NCI-H2107 (cell line): ENCODE measurements at places on chromosomes 7 and 10.
A peak's percentile ranks its signal among the peaks of the same experiment; 100 is the strongest.

GRCh38 chr10:73865459-73866442, 8.6 kb downstream of the CAMK2G start:
- DNase-seq = no peak

- DNase-seq = no peak
Observed at GRCh38 chr7:139647085-139647484, 123.6 kb downstream of the CLEC2L start.

GRCh38 chr7:47786557-47787248, 161.6 kb downstream of the PKD1L1 start:
- DNase-seq = no peak

- DNase-seq = no peak
Observed at GRCh38 chr10:78164702-78165101, 131.0 kb downstream of the RPS24 start.

DNA sequence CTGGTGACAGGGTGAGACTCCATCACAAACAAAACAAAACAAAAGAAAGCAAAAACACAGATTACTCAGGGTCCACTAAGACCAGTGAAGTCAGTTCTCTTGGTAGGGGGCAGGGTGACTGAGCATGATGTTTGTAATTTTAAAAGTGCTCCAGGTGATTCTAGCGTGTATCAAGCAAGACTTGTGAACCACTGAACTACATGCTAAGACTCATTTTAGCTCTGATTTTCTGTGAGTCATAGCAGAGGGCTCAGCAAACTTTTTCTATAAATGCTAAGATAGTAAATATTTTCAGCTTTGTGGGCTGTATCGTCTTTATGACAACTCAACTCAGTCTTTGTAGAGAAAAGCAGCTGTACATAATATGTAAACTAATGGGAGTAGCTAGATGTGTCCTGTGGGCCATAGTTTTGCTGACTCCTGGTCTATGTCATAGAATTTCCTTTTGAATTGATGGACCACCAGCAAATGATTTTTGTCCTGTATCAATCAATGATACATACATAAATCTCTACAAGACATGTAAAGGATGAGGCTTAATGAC, 141.3 kb downstream of the CFTR start:
- DNase-seq = no peak

DNA sequence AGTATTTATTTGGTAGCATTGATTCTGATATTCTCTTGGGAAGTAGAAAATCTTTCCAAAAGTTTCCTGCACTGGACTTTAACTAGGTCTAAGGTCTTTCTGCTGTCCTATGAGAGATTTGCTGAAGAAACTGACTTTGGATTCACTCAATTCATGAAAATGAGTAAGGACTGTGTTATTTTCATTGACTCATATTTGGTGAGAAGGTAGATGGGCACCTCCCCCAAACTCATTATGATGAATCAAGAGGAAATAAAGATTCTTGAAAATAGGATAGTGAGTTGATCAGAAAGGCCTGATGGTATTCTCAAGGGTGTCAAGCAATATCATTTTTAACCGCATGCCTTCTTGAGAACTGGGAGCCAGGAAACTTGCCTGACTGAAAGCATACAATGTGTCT, 110.3 kb downstream of the RNF133 start:
- no peak for DNase-seq

DNA sequence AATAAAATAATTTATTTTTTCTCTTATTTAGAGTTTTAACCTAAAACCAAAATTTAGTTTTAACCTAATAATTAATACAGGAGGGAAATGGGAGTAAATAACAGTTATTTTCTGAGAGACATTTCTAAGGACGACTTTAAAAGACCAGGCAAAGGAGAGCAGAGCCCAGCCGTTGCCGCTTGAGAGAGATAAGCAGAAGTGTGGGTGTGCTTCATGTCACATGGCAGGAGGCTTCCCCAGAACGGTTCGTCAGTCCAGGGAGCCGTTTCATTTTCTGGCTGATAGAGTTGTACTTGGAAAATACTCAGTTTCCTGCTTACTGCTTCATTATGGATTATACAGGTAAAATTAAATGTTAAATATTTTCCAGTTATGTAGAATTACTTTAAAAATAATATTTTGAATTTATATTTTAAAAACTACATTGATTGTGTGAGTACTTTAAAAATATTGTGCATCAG, 61.4 kb downstream of the ST7 start:
- peak; percentile 53 for DNase-seq

- no peak for DNase-seq
Observed at GRCh38 chr10:33276282-33276923, 58.1 kb downstream of the NRP1 start.

- no peak for DNase-seq
Observed at GRCh38 chr10:49242604-49243003, 54.4 kb upstream of the TMEM273 start.

DNA sequence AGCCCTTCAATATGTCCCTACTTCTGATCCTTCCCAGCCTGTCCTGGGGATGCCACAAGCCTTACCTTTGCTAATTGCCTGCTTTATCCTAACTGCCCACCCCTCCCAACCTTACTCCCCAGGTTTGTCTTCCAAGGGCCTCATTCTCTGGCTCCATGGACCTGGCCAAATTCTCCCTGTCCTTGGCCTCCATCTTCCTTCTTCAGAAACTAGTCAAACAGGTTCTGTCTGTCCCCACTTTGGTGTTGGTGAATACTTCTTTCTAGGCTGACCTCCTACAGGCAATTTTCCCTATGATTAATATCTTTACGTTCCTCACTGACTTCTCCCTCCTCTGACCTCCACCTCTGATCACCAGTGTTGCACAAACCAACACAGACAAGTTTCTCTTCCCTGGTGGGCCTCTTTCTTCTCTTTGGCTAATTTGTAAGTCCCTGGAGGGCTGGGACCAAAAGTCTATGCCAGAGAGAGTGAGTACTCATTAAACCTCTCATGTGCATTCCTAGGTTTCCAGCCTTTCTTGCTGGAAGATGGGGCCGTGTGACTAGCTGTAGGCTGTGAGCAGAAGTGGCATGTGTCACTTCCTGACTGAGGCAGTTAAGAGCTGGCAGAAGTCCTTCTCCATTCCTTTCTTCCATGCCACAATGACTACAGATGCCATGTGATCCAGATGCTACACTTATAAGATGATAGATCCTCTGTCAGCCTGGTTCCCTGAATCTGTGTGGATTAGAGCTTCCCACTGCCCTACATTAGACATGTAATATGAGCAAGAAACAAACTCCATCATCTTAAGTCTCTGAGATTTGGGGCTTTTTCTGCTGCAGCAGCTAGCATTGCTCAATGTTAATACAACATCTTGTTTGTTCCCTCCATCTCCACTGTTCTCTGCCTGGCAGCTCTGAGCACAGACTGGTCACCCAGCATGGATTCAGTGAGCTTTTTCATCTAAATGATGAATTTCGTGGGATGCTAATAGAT, 382.7 kb downstream of the RPS24 start:
- DNase-seq = no peak

GRCh38 chr7:76185187-76185896, 16.4 kb upstream of the SRRM3 start:
- no peak for DNase-seq

- no peak for DNase-seq
Observed at GRCh38 chr7:19011212-19011611, 106.2 kb downstream of the TWIST1 start.

DNA sequence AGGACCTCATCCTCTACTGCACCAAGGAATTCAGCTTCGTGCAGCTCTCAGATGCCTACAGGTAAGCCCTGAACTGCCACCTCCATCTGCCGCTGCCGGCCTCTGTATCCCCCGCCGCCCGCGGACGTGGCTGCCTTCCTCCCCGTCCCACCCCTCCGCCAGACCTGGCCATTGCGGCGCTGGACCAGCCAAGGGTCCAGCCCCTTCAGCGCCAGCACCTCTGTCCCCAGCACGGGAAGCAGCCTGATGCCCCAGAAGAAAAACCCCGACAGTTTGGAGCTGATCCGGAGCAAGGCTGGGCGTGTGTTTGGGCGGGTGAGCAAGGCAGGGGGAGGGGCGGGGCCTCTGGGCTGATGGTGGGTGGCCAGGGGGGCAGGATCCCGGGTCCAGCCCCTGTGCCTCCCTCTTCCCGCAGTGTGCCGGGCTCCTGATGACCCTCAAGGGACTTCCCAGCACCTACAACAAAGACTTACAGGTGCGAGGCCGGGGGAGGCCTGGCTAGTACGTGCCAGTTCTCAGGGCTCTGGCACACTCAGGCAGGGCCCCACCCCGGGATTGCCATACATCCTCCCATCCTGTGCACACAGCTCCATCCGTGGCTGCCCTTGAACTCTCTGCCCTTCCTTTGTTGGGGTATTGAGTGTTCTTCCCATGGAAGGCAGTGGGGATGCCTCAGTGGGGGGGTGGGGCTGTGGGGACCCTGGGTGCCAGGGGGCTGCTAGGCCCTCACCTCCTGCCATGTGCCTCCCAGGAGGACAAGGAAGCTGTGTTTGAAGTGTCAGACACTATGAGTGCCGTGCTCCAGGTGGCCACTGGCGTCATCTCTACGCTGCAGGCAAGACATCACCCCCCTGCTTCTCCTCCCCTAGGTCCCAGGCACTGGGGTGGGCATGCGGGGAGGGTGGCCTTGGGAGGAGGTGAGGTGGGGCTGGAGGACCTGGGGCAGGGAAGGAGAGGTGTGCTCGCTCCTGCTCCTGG, 13.5 kb downstream of the ASL start:
- DNase-seq = peak; percentile 19
